ENCODE measurements at places on chromosomes 16 and 17. TPM values are rescaled to one million over a fixed set of nuclear protein-coding genes. Genes with fewer than 3 reads are reported as not detected.
A peak's percentile ranks its signal among the peaks of the same experiment; 100 is the strongest.

The MRPL58 gene
- total RNA-seq: 64.6 TPM

The CHST4 gene
- total RNA-seq: not detected

The TP53TG3B gene
- 0.72 TPM for total RNA-seq

- no peak overlapping the region for H3K4me3 ChIP-seq
- H3K27ac ChIP-seq: peak overlapping the region; percentile 83
- no peaks in the 10 kb centered on the region for H3K27me3 ChIP-seq
- DNase-seq: peak; percentile 89
- H3K4me1 ChIP-seq: peaks cover 35% of the 10 kb centered on the region
Observed at GRCh38 chr17:78112518-78113471, 15.8 kb downstream of the TMC6 start.

DNA sequence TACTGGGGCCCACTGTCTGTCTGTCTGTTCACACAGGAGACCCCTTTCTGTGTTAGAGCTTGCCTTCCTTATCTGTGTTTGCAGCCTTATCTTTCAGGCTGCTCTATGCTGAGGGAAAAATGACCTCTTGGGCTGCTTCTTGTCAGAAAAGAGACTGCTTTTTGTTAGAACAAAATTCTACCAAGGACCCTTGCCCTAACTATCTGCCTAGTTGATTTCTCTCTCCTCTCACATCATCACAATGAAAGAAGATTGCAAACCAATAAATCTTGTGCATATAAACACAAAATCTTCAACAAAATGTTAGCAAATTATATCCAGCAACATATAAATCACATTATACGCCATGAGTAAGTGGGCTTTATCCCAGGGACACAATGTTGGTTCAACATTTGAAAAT lies 1117.7 kb downstream of the CDH11 start:
- H3K27ac ChIP-seq: no peak overlapping the region
- H3K4me3 ChIP-seq: no peak overlapping the region
- no peaks in the 10 kb centered on the region for H3K27me3 ChIP-seq
- H3K4me1 ChIP-seq: no peaks in the 10 kb centered on the region
- H3K36me3 ChIP-seq: no peaks in the 10 kb centered on the region

The NATD1 gene
- 1.5 TPM for total RNA-seq

DNA sequence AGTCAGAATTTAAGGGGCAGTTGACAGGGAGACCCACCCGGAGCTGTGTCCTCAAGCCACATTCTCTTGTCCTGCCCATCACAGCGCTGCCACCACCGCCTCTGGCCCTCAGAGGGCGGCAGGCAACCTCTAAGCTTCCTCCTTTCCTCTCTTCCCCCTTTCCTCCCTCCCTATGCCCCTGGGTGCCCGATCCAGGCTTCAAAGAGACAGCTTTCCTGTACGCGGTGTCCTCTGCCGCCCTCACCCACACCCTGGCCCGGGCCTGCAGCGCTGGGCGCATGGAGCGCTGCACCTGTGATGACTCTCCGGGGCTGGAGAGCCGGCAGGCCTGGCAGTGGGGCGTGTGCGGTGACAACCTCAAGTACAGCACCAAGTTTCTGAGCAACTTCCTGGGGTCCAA lies 23.5 kb downstream of the WNT9B start:
- no peak for DNase-seq
- no peak overlapping the region for H3K27ac ChIP-seq
- H3K27me3 ChIP-seq: no peaks in the 10 kb centered on the region
- no peaks in the 10 kb centered on the region for H3K4me1 ChIP-seq
- no peaks in the 10 kb centered on the region for H3K36me3 ChIP-seq

GRCh38 chr16:49610983-49611382 lies 237.4 kb downstream of the C16orf78 start:
- no peak for DNase-seq
- H3K36me3 ChIP-seq: no peaks in the 10 kb centered on the region
- H3K4me1 ChIP-seq: no peaks in the 10 kb centered on the region
- no peak overlapping the region for H3K4me3 ChIP-seq

DNA sequence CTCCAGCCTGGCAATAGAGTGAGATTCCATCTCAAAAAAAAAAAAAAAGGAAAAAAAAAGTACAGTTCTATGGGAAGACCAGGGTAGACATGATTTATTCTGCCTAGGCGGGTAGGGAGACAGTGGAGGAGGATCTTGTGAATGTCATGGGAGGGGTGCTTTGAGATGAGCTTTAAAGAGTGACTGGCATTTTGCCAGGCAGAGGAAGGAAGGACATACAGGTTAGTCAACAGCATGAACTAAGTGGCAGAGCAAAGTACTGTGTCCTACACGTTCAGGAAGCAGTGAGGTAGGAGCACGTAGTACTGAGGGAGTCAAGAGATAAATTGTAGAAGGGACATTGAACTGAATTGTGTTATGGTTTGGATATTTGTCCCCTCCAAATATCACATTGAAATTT lies 451.5 kb downstream of the TOX3 start:
- H3K36me3 ChIP-seq: no peaks in the 10 kb centered on the region
- H3K4me3 ChIP-seq: no peak overlapping the region
- no peaks in the 10 kb centered on the region for H3K27me3 ChIP-seq
- H3K27ac ChIP-seq: no peak overlapping the region

DNA sequence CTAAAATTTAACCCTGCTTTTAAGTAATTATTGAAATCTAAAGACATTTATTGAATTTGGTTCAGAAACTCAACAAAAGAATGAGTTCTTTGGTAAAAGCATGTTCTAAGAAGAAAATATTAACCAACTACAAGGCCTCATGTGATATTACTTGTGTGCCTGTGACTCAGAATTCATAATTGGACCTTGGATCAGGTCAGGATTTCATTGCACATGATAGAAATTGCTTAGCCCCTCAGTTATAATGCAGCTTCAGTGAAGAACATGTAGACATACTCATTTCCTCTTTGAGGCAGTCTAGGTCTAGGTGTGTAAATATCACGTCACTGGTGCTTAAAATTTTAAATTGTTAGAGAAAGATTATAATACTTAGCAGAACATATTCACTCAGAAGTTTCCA lies 410.0 kb upstream of the SOX9 start:
- no peaks in the 10 kb centered on the region for H3K4me1 ChIP-seq
- no peaks in the 10 kb centered on the region for H3K36me3 ChIP-seq
- H3K27me3 ChIP-seq: no peaks in the 10 kb centered on the region

The KCTD19 gene
- 1.8 TPM for total RNA-seq

- H3K4me3 ChIP-seq: no peak overlapping the region
- H3K27me3 ChIP-seq: no peaks in the 10 kb centered on the region
- H3K36me3 ChIP-seq: no peaks in the 10 kb centered on the region
- no peak overlapping the region for H3K27ac ChIP-seq
- DNase-seq: no peak
Observed at GRCh38 chr16:23379707-23380106, 73.3 kb downstream of the COG7 start.

DNA sequence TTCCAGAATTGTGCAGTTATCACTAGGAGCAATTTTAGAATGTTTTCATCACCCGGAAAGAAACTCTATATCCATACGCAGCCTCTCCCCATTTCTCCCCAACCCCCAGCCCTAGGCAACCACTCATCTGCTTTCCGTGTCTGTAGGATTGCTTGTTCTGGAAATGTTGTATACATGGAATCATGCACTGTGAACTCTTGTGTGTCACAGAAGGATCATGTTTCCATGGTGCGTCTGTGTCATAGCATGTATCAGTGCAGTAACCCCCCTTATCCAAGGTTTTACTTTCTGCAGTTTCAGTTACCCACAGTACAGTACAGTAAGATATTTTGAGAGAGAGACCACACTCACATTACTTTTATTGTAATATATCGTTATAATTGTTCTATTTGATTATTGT lies 299.4 kb downstream of the CPPED1 start:
- H3K27ac ChIP-seq: no peak overlapping the region
- peaks cover 5% of the 10 kb centered on the region for H3K4me1 ChIP-seq
- H3K36me3 ChIP-seq: no peaks in the 10 kb centered on the region
- no peaks in the 10 kb centered on the region for H3K27me3 ChIP-seq

GRCh38 chr16:56743840-56744239 lies 13.9 kb downstream of the NUP93 start:
- H3K36me3 ChIP-seq: peaks cover 13% of the 10 kb centered on the region
- H3K27ac ChIP-seq: no peak overlapping the region
- peaks cover 34% of the 10 kb centered on the region for H3K4me1 ChIP-seq
- no peak for DNase-seq

DNA sequence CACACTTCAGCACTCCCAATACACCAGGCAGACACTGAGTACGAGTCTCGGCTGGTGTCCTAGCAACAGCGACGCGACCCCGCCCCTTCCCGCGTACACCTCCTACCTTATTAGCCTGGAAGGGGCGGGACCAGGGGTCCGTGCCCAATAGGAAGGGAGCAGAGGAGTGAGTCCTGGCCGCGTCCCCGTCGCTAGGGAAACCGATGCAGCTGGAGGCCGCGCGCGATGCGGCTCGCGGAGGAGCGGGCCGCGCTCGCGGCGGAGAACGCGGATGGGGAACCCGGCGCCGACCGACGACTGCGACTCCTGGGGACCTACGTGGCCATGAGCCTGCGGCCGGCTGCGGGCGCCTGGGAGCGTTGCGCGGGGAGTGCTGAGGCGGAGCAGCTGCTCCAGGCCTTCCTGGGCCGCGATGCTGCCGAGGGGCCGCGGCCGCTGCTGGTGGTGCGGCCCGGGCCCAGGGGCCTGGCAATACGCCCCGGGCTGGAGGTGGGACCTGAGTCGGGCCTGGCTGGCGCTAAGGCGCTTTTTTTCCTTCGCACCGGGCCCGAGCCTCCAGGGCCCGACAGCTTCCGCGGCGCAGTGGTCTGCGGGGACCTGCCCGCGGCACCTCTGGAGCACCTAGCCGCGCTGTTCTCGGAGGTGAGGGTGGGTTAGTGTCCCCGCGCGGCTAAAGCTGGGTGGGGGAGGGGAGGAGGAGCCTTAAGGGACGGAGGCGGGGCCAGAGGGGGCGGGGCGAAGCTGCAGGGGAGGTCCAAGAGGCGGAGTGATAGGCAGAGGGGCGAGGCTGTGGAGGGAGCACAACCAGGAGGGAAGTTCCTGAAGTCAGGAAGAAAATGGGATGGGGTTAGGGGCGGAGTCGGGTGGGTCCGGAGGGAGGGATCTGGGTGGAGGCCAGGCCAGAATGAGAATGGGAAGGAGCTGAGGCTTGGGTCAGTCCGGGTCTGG lies at the start of gene DNAH9:
DNAH9 (plus strand) TSS at position 197 of the 948 bp plus-strand sequence; CDS start at position 226, 29 bp downstream.
- H3K36me3 ChIP-seq: no peaks in the 10 kb centered on the region
- DNase-seq: peak; percentile 57
- H3K4me3 ChIP-seq: no peak within 1 kb of the TSS
- peaks cover 2% of the 10 kb centered on the region for H3K4me1 ChIP-seq
- H3K27me3 ChIP-seq: peaks cover 22% of the 10 kb centered on the region

The CMTM2 gene
- total RNA-seq: 0.51 TPM

- DNase-seq: no peak
- H3K27me3 ChIP-seq: no peaks in the 10 kb centered on the region
- no peaks in the 10 kb centered on the region for H3K36me3 ChIP-seq
- no peaks in the 10 kb centered on the region for H3K4me1 ChIP-seq
- H3K4me3 ChIP-seq: no peak overlapping the region
Observed at GRCh38 chr16:15770512-15770911, 86.3 kb downstream of the MYH11 start.

DNA sequence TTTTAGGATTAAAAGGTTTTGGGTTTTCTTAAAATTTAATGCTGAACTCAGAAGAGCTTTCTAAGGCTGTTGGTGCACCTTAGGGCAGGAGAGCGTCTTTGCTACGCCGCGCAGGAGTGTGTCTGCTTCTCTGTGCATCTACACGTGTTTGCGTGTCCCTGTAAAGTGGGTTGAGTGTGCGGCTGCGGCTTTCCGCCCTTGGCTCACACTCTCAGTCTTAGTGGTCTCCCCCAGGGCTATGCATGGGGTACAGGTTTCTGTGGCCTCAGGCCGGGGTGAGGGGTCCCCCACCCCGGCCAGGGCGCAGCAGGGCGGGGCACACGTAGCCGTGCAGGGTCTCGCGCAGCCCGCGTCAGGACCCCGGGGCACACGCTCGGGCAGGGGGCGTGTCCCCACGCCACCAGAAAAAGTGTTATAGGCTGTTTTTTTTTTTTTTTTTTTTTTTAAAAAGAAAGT lies 727 bp upstream of the TENT4B start:
- H3K27ac ChIP-seq: peak overlapping the region; percentile 98
- peak; percentile 90 for DNase-seq
- H3K4me1 ChIP-seq: peaks cover 39% of the 10 kb centered on the region
- peak overlapping the region; percentile 79 for H3K4me3 ChIP-seq
- no peaks in the 10 kb centered on the region for H3K27me3 ChIP-seq
- peaks cover 10% of the 10 kb centered on the region for H3K36me3 ChIP-seq

DNA sequence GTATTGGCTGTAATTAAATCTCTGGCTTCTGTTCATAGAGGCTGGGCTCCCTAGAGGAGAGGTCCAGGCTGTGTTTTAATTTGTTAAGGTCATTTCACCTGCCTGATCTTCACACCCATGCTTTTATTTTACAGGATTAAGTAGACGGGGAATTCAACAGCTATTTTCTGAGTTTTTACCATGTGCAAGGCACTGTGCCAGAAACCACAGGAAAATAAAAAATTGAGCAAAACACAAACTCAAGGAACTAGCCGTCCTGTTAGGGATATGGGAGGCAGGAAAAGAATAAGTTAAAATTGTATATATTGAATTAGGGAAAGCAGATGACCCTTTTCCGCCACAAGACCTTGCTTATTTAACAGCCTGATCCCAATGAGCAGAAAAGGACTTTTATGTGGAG lies 29.1 kb downstream of the HS3ST3A1 start:
- H3K4me3 ChIP-seq: no peak overlapping the region
- H3K36me3 ChIP-seq: no peaks in the 10 kb centered on the region
- H3K27ac ChIP-seq: no peak overlapping the region
- no peak for DNase-seq
- no peaks in the 10 kb centered on the region for H3K4me1 ChIP-seq

GRCh38 chr17:63950940-63951907 lies 19.1 kb upstream of the CD79B start:
- peak; percentile 59 for DNase-seq
- no peak overlapping the region for H3K4me3 ChIP-seq
- no peaks in the 10 kb centered on the region for H3K36me3 ChIP-seq
- no peak overlapping the region for H3K27ac ChIP-seq

The CDRT15L2 gene
- total RNA-seq: not detected

The CHST6 gene
- not detected for total RNA-seq

Data from activated CD4-positive, alpha-beta T cell treated with anti-CD3 and anti-CD28 coated beads for 36 hours (primary cell).